ENCODE measurements at places on chromosomes 11 and 22.

DNA sequence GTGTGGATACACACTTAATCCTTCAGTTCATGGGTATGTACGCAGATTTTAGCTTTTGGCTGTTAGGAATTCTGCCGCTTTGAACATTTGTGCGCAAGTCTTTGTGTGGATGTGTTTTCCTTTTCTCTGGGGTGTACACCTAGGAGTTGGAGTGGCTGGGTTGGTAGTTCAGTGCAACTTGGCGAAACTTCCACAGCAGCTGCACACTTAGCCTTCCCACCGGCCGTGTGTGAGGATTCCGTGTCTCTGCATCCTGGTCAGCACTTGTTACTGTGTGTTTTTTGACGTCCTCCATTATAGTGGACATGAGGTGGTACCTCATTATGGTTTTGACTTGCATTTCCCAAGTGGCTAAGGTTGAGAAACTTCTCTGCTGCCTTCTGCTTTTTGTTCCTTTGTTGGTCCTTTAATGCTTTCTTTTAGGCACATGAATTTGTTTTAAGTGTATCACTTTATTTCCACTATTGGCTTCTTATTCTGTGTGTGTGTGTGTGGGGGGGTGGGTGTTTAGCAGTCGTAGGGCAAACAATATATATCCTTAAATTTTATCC lies 72.1 kb upstream of the SLC25A18 start:
- DNase-seq = no peak

DNA sequence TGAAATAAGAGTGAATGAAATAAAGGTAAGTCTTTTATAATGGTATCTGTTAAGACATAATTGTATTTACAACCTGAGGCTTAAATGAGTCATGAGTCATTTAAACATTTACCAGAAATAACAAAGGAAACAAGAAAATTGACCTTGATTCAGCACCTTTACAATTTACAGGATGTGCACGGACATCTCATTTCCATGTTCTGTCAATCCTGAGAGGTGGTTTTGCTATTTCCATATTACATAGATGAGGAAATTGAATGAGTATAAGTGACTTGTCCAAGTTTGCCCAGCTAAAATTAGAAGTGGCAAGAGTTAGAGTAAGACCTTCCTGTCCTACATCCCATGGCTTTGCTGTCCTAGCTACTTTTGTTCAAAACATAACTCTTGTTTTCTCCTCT lies 89.1 kb downstream of the TRIM44 start:
- no peak for DNase-seq

- DNase-seq = no peak
Observed at GRCh38 chr11:46116007-46116711, 5.1 kb downstream of the PHF21A start.

- DNase-seq = no peak
Observed at GRCh38 chr11:8544807-8545206, 49.2 kb downstream of the STK33 start.

Measured in A172 (cell line).